ENCODE measurements at places on chromosomes 6 and 20.
A peak's percentile ranks its signal among the peaks of the same experiment; 100 is the strongest.

DNA sequence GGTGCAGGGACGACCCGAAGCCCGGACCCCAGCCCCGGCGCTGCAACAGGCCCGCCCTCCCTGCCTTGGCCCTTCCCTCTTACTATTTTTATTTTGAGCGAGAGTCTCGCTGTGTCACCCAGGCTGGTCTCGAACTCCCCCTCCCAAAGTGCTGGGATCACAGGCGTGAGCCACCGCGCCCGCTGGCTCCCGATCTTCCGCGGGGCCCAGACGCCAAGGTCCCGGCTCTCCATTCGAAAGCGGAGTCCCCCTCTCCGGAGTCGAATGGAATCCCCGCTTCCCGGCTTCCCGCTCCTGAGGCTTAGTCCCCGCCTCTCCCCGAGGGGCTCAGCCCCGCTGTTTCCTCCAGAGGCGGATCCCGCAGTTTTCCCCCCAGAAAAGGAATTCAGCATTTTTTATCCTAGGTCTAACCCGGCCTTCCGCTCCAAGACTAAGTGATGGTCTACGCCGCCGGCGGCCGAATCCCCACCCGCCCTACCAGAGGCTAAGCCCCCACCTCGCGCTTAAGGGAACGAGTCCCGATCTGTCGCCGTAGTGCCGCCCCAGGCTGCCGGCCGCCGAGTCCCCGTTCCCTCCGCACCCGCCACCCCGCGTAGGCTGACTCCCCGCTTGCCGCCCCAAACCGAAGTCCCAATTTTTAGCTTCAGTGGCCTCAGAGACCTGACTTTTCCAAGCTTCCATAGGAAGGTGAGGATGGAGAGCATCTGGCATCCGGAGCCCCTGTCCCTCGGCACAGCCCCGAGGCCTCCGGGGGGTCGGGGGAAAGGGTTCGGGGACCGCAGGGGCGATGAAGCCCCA is 11.5 kb upstream of the TMC2 start:
- DNase-seq: peak; percentile 53

DNA sequence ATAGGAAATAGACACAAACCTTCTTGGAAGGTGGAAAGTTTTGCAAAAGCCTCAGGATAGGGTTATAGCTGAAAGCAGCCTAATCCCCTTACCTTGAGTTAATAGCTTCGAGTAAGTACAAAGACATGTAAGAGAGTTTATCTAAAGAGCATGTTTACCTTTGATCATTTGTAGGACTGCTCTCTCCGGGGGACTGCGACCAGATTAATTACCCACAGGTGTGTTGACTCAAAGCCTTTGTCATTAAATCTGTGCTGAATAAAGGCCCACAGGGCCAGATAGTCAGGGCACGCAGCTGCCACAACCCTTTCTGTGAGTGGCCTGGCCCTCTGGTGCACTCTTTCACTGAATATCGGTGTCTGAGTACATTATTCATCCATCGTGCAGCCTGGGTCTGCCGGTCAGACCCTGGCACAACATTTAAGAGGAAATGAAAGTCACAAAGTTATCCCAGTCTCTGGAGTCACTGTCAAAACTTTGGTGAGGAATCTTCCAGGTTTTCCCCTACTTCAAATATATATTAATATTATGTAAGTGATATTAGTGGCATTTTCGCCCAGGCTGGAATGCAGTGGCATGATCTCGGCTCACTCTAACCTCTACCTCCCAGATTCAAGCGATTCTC is 5.4 kb upstream of the MICA start:
- DNase-seq: no peak

DNA sequence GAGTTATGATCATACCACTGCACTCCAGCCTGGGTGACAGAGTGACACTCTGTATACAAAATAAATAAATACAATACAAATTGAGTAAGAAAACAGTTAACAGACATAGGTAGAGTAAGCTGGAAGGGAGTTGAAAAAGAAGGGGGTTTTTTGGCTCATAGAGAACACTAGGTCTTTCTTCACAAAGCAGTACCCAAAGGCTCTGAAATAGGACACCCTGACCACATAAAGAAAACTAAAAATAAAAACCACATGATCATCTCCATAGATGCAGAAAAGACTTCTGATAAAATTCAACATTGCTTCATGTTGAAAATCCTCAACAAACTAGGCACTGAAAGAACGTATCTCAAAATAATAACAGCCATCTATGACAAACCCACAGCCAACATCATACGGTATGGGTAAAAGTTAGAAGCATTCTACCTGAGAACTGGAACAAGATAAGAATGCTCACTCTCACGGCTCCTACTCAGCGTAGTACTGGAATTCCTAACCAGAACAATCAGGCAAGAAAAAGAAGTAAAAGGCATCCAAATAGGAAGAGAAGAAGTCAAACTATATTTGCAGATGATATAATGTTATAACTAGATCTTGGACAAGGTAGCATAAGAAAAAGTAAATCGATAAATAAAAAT is 48.6 kb downstream of the TOMM6 start:
- DNase-seq: peak; percentile 30

GRCh38 chr6:158185729-158186456 is 17.7 kb downstream of the GTF2H5 start:
- DNase-seq: no peak

DNA sequence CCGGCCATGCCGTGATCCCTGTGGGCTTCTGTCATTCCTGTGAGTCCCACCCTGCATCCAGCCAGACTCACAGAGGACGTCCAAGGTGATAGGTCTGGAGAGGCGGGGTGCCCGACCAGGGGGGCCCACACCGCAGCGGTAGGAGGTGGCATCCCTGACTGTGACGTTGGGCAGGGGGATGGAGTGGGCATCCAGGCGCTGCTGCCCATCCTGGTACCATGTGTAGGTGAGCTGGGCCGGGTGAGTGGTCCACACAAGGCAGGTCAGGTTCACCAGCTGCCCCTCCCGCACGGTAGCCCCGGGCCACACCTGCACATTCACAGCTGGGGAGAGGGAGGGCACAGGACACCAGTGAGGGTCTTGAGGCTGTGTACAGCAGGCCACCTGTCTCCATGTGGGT is 11.6 kb upstream of the ADAM33 start:
- no peak for DNase-seq

All from SW480 (cell line).